ENCODE measurements at places on chromosomes 12 and 14.

- DNase-seq = no peak
Measured at GRCh38 chr14:60637479-60638315, 11.6 kb downstream of the SIX1 start.

DNA sequence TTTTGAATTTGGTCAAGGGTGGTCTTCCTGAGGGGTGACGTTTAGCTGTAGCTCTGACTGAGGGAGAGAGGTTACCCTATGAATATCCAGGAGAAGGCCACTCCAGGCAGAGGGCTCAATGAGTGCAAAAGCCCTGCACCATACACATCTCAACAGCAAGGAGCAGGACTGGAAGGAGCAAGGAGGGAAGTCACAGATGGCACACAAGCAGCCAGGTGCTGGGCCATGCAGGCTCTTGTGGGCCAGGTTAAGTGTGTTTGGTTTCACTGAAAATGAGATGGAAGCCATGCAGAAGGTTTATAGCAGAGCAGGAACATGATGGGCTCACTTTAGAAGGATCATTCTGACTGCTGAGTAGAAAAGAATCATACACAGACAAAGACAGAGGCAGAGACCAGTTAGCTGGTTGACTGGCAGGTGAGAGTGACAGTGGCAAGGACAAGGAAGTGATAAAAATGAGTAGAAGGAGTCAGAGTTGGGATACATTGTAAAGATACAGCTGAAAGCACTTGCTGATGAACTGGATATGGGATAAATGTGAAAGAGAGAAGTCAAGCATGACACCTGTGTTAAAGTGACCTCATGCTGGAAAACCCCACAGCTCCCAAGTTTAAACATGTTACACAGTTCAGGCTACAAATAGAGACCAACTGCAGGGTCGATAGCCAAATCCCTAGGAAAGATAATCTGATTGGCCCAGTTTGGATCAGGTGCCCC, 81.2 kb downstream of the PRKD1 start:
- DNase-seq = no peak

DNA sequence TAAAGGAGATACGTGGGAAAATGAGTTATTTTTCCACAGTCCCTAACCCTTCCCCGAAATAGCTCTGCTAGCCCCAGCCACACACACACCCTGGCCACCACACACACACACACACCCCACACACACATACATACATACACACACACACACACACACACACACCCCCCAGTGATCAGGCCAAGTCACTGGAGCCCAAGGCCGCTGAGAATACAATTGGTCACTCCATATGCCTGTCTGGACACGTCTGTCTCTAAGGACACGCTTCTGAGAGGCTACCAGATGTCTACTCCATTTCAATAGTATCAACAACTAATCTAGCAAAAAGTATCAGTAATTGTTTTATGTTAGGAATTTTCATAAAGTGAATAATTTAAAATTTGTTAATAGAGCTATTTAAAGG, 13.0 kb upstream of the DIABLO start:
- DNase-seq = no peak

DNA sequence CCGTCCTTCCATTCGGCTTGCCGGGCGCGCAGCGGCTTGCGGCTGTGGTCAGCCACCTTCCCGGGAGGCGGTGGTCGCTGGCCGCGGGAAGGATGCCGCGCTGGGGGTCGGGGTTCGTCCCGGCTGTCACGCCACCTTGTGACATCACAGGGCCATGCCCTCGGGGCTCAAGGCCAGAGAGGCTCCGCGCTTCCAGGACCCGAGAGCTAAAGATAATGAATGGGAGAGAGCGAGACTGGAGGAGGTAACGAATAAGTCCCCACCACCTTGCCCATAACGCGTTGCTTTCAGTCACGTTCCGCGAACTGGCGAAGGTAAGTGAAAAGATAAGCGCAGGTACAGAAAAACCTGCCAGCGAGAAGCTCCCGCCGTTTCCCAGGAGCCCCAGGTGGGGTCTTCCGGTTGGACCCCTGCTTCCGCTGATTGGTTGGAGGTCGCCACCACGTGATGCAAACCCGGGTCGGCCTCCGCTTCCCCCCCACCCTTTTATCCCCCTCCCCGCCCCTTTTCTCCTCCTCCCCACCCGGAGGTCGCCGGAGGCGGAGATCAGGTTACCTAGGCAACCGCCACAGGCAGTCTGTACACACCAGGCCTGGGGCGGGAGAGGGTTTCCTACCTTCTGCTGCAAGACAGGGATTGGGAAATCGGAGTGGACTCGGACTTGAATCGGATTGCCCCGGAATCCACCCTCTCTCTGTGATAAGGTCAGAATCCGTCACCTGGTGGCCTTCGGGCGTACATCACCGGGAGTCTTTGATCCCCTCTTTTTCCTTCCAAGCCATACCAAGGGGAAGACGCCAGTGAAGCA, at the start of gene LRRC9:
LRRC9 (plus strand) TSS at position 575 of the 808 bp plus-strand sequence.
- DNase-seq = no peak

GRCh38 chr14:91100102-91100501, 13.8 kb upstream of the DGLUCY start:
- DNase-seq = no peak

DNA sequence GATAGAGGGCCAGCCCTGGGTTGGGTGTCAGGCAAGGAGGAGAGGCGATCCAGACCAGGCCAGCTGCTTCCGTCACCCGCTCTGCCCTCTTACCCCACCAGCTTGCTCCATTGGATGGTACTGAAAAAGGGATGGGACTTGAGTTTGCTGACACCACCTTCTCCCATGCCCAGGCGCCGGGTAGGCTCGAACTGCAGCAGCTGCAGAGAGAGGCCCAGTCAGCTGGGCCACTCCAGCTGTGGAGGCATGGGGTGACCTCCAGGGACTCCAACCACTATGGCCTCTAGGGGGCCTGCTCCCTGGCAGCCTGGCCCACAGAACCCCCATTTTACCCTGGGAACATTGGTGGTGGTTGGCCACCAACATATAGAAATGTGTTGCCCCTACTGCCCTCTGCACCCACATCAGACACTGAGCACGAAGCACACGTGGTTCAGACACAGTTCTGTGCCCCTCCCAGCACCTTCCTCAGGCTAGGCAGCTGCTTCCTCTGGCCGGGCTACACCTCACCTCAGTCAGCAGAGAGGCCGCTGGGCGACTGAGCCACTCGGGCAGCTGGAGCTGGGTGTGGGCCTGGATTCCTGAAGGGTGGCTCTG, 16.0 kb downstream of the RPS6KL1 start:
- DNase-seq = no peak

- no peak for DNase-seq
Measured at GRCh38 chr12:109893261-109893995, 6.6 kb upstream of the TCHP start.

- no peak for DNase-seq
Measured at GRCh38 chr12:108702595-108703320, 28.6 kb downstream of the CORO1C start.

GRCh38 chr12:128510511-128510910, 243.5 kb downstream of the TMEM132C start:
- DNase-seq = no peak

DNA sequence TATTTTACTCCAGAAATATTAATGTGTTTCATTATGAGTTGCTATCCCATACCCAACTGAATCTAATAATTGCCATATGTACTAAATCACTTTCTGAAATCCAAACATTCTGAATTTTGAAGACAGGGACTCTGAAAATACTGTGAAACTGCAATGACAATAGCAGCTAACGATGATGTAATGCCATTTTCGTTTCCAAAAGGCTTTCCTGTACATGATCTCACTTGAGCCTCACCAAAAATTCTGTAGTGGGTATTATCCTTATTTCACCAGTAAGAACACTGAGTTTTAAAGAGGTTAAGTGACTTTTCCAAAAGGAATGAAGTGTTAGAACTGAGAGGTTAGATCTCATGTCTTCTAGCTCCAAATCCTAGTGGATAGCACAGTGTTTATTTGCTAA, 133.3 kb downstream of the FLRT2 start:
- no peak for DNase-seq

GRCh38 chr12:108363565-108363964, 24.5 kb upstream of the CMKLR1 start:
- DNase-seq = no peak

GRCh38 chr12:89949457-89950195, 241.0 kb upstream of the ATP2B1 start:
- peak; percentile 74 for DNase-seq

DNA sequence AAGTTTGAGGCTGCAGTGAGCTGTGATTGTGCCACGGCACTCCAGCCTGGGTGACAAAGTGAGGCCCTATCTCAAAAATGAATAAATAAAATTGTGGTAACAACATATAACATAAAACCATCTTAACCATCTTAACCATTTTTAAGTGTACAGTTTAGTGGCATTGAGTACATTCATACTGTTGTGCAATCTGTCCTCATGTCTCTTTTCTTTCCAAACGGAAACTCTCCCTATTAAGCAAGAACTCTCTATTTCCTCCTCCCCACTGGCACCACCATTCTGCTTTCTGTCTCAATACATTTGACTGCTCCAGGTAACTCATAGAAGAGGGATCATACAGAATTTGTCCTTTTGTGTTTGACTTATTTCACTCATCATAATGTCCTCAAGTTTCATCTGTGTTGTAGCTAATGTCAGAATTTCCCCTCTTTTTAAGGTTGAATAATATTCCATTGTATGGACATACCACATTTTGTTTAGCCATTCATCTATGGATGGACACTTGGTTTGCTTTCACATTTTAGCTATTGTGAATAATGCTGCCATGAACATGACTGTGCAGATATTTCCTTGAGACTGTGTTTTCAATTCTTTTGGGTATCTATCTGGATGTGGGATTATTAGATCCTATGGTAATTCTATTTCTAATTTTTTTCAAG, 4.4 kb upstream of the MARK3 start:
- DNase-seq = no peak

DNA sequence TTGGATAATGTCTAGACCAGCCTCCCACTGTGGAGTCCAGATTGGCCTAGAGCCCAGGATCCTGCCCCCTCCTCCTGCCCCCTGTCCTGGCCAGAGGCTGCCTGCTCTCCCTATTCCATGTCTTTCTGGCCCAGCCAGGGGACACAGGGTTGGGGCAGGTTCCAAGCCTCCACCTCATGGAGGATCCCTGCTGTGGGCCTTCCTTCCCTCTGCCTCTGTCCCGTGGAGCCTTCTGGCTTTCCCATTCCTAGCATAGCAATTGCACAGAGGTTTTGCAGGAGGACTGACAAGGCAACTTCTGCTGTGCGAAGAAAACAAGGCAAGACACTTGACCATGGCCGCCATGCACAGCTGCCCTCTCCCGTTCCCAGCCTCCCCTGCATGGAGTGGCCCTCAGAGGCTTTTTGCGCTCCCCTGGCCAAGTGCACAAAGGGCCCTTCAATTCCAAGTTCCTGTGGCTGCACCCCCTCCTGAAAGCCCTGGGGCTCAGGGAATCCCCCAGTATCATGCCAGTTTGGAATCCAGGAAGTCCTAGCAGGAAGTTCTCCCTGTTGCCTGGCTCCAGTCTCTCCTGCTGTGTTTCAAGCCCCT, 42.1 kb downstream of the KRT80 start:
- no peak for DNase-seq

DNA sequence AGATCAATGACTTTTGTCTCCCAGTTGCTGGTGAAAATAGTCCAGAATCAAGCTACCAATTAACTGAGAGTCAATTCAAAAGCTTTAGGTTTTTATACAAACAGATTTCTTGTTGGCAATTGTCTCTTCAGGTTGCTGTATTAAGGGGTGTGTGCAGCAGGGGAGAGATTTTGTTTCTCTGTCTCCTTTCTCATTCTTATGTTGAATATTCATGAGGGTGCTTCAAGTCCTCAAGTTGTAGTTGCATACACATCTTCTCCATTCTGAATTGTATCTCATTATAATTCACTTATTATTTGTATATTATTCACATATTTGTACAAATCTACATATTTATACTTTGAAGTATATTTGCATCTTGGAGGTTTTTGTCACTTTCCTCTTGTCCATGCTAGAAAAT, 126.7 kb upstream of the PTPRQ start:
- no peak for DNase-seq

- no peak for DNase-seq
Measured at GRCh38 chr14:55419663-55420062, 8.0 kb upstream of the ATG14 start.

DNA sequence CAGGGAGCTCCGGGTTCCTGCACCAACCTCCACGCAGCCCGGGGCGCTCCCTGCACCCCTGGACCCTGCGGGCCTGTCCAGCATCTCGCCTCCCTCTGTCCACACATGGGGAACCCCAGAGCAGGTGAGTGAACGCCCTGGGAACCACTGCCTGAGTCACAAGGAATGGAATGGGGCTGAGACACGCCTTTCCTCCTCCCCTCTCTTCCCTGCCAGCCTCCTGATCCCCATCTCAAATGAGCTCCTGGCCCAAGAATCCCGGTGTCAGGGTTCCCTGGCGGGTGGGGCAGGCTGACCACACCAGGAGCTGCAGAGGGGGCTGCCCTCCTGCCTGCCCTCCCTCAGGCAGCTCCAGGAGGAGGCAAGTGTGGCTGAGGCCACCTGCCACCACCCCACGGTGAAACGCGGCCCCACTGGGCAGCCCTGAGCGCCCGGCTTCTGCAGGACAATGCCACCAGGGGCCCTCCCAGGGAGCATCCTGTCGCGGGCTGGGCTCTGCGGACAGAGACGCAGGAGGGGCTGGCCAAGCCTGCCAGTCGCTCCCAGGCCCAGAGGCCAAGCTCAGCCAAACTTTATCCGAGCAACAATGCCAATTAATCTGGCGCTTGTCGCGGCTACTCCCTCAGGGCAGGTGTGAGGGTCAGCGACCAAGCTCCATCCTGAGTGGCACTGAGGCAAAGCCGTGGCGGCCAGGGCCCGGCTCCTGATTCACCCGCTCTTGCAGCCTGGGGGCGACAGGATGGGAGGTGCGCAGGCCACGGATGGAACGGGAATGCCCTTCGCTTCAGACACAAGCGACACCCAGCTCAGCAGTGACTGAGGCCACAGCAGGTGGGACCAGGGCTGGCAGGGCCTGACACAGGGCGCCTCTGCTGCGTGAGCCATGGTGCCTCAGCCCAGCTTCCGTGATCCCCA, 44.3 kb downstream of the GALNT9 start:
- DNase-seq = no peak

GRCh38 chr12:104177663-104178501, 37.7 kb upstream of the TXNRD1 start:
- DNase-seq = no peak

- DNase-seq = no peak
Measured at GRCh38 chr12:50750366-50750765, 13.5 kb upstream of the ATF1 start.

DNA sequence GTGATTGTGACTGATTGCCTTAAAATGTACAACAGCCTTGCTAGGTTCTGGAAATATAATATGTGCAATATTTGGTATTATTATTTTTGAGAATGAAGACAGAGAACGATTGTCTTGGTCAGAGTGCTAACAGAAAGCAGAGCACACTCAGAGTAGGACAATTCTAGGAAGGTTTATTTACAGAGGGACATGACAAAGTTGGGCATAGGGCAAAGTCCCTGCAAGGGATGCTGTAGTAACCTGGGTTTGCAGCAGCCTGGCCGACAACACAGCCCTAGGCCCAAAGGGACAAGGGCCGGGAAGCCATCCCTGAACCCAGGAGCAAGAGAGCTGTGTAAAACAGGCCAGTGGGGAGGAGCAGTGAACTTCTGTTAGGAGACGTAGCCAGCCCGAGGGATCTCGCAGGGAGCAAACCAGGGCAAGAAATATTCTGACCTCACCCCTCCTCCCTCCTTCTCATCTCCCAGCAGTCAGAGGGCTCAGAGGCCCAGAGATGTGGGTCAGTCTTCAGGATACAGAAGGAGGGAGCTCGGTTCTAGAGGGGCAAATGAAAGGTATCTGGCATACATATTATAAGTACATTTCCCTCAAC, 51.0 kb upstream of the FERMT2 start:
- DNase-seq = no peak

Data from GM12864 (cell line).